ENCODE measurements at places on chromosomes 3 and 15.

GRCh38 chr3:138724443-138724842 is 110.3 kb downstream of the PIK3CB start:
- DNase-seq = no peak

GRCh38 chr15:78177447-78177873 is 28.3 kb downstream of the IDH3A start:
- no peak for DNase-seq

- DNase-seq = no peak
Measured at GRCh38 chr3:105772635-105773034, 96.2 kb downstream of the CBLB start.

DNA sequence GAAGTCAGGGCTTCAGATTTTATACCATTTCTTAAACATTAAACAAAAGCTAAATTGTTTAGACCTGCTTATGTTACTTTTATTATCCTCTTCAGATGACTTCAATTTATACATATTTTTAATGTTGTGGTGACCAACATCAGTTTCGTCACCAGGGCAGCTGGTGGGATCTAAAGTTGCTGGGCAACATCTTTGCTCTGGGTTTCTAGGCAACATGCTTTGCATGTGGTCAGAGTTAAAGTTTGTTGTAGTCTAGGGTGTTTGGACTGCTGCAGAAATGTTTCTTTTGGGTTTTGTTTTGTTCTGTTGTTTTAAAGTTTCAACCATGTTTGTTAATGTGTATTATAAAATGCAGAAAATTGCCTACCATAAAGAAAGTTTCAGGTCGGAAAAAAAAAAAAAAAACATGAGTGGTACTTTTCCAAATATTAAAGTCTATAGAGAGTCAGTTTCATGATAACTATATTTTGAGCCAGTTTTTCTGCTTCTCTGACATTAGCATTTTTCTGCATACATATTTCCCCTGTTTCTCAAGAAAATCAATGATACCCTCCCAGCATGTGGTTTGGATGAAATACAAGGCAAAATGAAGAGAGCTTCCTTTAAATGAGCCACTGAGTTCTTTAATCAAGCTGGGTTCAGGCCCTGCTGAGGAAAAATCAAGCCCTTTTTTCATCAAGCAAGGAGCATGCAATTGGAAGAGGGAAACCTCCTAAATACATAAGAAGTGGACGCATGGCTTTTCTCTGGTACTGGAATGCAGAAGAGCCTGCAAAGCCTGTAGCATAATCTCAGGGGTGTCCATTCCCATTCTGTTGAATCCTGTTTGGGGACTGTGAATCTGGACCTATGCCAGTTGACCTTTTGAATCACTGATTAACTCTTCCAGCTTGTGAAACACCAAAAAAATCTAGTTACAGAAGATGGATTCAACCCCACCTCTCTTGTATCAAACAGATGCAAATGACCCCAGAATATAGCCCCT is 35.0 kb upstream of the VGLL3 start:
- DNase-seq = no peak

GRCh38 chr15:101549647-101550046 is 60.1 kb upstream of the PCSK6 start:
- DNase-seq = no peak

DNA sequence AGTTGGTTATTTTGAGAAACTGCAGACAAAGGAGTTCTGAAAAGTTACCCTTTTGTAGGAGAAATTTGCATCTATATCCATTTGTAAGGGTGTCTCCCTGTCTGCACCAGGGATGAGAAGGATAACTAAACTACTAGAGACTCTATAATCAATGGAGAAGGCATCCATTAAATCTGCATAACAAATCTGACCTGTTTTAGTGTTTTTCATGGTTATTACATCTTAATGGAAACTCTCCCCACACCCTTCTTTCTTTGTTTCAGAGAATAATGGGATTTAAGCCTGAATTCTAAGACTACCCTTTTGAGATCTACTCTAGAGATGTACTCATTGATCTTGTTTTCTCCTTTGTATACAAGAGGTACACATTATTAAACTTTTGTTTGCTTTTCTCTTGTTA is 82.0 kb upstream of the DAZL start:
- DNase-seq = no peak

- no peak for DNase-seq
Measured at GRCh38 chr3:75327453-75327852, 336.7 kb upstream of the FRG2C start.

GRCh38 chr3:52982839-52983238 is 63.0 kb downstream of the SFMBT1 start:
- no peak for DNase-seq
